ENCODE measurements at places on chromosomes 16 and 17. TPM values are rescaled to one million over a fixed set of nuclear protein-coding genes. Genes with fewer than 3 reads are reported as not detected.
A peak's percentile ranks its signal among the peaks of the same experiment; 100 is the strongest.

DNA sequence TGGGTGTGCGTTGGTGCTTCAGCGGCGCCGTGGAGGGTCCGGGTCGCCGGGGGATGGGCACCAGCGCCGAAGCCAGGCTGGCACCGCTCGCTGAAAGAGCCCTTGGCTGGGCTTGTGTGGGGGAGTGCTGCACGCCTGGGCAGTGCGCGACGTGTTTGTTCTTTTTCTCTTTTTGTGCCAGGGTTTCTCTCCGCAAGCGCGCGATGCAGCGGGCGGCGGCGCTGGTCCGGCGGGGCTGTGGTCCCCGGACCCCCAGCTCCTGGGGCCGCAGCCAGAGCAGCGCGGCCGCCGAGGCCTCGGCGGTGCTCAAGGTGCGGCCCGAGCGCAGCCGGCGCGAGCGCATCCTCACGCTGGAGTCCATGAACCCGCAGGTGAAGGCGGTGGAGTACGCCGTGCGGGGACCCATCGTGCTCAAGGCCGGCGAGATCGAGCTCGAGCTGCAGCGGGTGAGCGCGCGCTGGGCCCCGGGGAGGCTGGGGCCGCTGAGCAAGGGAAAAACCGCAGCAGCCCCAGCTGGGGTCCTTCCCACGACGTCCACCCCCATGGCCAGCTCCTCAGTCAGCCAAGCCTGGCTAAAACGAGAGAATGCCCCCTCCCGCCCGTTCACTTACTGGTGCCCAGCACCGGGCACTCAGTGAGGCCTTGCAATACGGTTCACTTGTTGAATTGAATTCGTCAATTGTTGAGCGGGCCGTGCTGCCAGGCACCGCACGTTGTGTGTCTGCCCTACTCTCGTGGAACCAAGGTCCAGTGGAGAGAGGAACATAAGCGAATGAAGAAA lies 541 bp downstream of the GPT2 start:
- no peak for DNase-seq

The C17orf107 gene
- 1.8 TPM for total RNA-seq

- DNase-seq: no peak
Measured at GRCh38 chr16:54487933-54488332, 201.3 kb upstream of the IRX3 start.

DNA sequence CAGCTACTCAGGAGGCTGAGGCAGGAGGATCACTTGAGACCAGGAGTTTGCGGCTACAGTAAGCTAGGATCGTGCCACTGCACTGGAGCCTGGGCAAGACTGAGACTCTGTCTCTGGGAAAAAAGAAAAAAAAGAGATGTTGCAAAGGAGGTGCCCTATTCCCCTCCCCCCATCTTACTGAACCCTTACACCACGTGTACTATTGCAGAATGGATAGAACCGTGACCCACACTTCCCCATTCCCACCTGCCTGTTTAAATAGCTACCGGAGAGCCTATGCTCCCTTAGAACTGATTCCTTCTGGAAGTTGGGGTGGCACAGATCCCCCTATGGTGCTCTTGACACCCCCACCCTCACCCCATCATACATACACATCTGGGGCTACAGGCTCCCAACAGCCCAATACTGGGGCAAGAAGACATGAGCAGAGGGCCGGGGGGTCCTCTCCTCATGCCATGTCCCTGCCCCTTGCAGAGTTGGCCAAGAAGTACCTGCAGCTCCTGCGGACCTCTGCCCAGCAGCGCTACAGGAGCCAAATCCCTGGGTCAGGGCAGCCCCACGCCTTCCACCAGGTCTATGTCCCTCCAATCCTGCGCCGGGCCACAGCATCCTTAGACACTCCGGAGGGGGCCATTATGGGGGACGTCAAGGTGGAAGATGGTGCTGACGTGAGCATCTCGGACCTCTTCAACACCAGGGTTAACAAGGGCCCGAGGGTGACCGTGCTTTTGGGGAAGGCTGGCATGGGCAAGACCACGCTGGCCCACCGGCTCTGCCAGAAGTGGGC lies 35.7 kb downstream of the NLRC5 start:
- no peak for DNase-seq

The CBFA2T3 gene
- total RNA-seq: under 0.01 TPM

The HIGD1B gene
- total RNA-seq: not detected

- DNase-seq: no peak
Measured at GRCh38 chr17:82745524-82745923, 6.3 kb upstream of the TBCD start.

DNA sequence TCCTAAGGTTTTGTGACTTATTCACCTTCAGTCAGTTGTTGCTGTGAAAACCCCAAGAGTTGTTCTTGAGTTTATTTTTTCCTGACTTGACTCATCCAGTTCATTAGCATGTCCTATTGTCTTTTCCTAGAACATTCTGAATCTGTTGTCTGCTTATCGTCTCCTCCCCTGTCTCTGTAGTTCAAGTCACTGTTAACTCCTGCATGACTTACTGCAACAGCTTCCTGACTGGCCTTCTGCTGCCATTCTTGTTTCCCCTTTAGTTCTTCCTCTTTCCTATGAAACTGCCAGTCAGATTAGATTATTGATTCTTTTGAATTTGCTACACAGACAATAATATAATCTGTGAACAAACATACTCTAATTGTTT lies 161.5 kb downstream of the FTO start:
- DNase-seq: peak; percentile 72

DNA sequence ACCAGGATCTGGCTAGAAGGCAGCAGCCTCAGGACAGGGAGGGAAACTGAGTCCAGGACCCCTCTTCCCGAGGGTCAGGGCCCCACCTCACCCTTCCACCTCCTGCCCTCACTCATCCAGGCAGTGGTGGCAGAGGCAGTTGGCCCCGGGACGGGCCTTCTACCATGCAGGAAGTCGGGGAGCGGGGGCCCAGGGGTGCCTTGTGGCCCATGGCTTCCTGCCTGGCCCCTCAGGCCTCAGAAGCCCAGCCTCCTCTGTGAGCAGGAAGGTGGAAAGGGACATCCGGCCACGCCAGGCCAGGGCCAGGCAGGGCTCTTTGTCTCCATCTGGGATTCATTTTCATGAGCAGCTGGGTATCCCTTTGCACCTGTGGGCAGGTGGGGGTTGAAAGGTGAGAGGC lies 58.5 kb downstream of the BAHCC1 start:
- DNase-seq: no peak

GRCh38 chr17:29140051-29140621 lies 40.1 kb downstream of the MYO18A start:
- peak; percentile 60 for DNase-seq

DNA sequence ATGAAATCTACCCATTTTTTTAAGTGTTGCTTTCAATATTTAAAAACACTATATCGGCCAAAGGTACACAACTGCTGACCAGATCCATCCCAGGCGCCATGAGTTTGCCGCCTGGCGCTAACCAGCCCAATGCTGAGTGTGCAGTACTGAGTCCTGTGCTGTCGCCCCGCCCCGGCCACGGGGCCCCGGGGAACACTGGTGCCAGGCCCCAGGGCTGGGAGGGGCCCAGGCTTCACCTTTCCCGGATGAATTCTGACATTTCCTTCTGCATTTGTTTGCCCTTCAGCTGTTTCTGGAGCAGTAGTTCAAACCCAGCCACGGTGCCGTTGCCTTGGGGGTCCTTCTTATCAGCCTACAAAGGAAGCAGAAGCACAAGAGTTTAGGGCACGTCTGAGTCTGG lies 37.8 kb upstream of the RCVRN start:
- no peak for DNase-seq

The CDK10 gene
- 41.9 TPM for total RNA-seq

The PKMYT1 gene
- total RNA-seq: 0.26 TPM

The NFAT5 gene
- 33.4 TPM for total RNA-seq

GRCh38 chr16:180681-181564 lies 664 bp downstream of the HBQ1 start:
- DNase-seq: peak; percentile 52

GRCh38 chr17:10738521-10739258 lies 8.9 kb upstream of the TMEM220 start:
- DNase-seq: no peak

DNA sequence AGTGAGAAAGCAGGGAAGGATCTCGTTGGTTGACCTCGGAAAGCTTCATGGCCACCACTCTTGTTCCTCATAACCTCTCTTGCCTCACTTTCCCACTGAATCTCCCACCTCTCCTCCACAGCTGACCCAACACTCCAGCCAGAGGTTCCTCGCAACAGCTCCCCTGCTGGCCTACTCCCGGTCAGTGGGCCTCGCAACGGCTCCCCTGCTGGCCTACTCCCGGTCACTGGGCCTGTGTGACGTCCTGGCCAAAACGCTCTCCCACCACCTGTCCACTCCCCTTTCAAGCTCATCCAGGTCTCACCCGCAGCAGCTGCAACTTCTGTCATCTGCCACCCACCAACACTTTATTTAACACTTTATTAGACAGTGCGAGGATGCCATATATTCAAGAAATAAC lies 149.1 kb downstream of the VPS53 start:
- no peak for DNase-seq

DNA sequence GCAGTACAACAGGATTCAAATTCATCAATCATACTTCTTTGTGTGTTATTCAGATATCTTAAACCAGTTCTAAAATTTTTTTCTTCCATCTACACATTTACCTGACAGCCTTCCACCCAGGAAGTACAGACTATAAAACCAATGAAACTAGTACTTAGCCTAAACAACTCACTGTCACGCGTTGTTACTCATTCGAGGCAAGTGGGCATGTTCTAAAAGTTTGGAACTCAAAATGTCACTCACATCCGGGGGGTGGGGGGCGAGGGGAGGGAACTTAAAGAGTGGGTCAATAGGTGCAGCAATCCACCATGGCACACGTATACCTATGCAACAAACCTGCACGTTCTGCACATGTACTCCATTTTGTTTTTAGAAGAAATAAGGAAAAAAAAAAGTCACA lies 90.4 kb upstream of the PLEKHM1 start:
- DNase-seq: no peak

The TCAP gene
- total RNA-seq: 0.26 TPM

GRCh38 chr16:65083164-65083857 lies 38.6 kb downstream of the CDH11 start:
- DNase-seq: no peak

GRCh38 chr16:21338537-21339268 lies 60.6 kb upstream of the CRYM start:
- DNase-seq: no peak

The WDR45B gene
- 51.6 TPM for total RNA-seq

DNA sequence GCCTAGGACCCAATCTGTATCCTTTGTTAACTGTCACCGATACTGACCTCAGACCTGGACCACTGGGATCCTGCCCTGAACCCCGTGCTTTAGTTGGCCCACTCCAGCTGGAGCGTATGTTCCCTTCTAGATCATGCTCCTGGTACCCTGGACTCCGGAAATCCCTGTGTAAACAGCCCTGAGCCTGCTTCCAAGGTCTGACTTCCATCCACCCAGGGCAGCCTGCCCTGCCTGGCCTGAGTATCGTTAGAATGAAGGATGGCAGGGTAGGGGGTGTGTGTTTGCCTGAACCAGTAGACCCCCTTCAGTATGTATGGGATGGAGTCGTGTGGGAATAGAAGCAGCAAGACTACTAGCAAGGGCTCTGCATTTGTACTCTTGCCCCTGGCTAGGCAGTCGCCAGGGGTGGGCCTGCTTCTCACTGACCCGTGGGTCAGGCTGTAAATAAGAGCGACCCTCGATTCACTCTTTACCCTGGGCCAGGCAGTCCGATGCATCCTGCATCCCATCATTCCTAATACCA lies 691 bp upstream of the TMEM98 start:
- no peak for DNase-seq

The MARCHF10 gene
- total RNA-seq: 0.17 TPM

DNA sequence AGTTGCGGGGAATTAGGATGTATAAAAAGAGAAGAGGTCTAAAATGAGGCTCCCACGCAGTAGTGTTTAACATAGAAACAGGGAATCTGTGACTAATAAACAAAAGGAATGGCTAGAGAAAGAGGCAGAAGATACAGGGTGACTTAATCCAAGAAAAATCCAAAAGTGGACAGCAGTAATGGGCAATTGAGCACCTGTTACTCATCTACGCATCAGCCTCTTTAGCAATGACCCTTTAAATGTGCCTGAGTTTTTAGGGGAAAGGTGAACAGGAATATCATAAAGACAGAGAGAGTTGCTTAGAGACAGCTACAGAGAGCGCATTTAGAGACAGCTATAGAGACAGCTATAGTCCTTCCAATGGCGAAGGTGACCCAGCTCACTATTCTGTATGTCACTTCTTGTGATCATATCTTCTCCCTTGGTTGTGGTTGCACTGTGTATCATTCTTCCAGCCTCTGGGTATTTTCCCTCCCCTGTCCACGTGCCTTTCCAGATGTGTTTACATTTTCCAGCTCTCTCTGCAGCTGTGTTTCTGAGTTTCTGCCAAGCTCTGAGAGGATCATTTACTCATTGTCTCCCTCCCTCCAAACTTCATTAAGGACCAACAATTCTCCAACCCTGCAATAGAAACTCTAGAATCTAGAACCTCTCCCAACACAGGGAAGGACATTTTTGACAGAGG lies 61.5 kb downstream of the MYOCD start:
- DNase-seq: peak; percentile 90

- no peak for DNase-seq
Measured at GRCh38 chr17:56020369-56020768, 132.9 kb upstream of the ANKFN1 start.

DNA sequence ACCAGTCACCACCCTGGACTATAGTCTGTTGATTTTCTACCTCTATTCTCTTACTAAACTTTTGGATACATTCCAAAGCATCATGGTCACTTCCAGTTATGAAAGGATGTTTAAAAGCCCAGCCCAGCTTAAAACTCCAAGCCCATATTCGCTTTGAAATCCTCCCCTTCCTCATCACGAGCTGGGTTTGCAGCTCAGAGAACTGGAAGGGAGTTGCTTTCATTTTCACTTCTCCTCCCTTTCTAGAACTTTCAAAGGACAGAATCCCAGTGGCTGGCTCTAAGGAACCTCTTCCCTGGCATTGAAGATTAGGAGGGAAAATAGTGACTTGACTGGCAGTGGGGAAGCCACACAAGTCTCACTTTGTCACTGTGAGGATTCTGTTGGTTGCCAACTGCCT lies 100.1 kb upstream of the DYNLRB2 start:
- no peak for DNase-seq

The SGCA gene
- 4.1 TPM for total RNA-seq

The GALNS gene
- total RNA-seq: 20.8 TPM

- DNase-seq: no peak
Measured at GRCh38 chr16:1367486-1368174, 15.9 kb downstream of the GNPTG start.

The KRT32 gene
- total RNA-seq: under 0.01 TPM

- no peak for DNase-seq
Measured at GRCh38 chr16:4324492-4325252, 8.8 kb downstream of the GLIS2 start.

The CX3CL1 gene
- not detected for total RNA-seq

GRCh38 chr17:41496803-41497484 lies 7.2 kb upstream of the KRT36 start:
- DNase-seq: peak; percentile 84

The KRTAP4-5 gene
- not detected for total RNA-seq

The C17orf50 gene
- total RNA-seq: not detected
